ENCODE measurements at places on chromosomes 3 and 15. TPM values are rescaled to one million over a fixed set of nuclear protein-coding genes. Genes with fewer than 3 reads are reported as not detected.

DNA sequence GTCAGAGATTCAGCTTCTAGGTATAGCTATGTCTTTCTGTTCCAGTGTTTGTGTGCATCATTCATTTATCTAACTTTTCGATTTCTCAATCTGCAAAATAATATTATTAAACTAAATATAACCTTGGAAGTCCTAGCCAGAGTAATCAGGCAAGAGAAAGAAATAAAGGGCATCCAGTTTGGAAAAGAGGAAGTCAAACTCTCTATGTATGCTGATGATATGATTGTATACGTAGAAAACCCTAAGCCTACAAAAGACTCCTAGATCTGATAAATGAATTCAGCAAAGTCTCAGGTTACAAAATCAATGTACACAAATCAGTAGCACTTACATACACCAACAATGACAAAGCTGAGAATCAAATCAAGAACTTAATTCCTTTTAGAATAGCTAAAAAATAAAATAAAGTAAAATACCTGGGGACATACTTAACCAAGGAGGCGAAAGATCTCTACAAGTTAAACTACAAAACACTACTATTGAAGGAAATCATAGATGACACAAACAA is 718.2 kb downstream of the NTRK3 start:
- DNase-seq, result no peak

- DNase-seq, result no peak
Observed at GRCh38 chr3:171173736-171174135, 147.2 kb upstream of the SLC2A2 start.

- no peak for DNase-seq
Observed at GRCh38 chr15:74384566-74384880, 17.1 kb upstream of the CYP11A1 start.

DNA sequence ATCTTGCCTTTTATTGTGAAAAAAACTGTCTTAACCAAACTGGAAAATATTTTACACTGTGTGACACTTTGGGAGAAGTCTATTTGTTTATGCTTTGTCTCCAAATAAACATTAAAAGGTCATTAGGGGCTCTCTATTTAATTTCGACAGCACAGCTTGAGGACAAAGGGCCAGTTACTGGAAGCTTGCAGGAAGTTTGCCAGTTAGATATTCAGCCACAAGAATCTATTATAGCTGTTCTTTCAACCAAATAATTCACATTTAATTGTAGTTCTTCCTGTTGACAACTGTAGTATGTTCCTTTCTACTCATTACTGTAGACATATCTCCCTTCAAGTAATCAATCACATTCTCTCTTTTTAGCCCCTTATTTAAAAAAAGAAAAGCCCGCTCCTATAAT is 6.1 kb downstream of the CP start:
- peak; percentile 35 for DNase-seq

GRCh38 chr3:126433105-126433430 is 38.4 kb downstream of the CFAP100 start:
- DNase-seq, result no peak

Gene ZNF774
- total RNA-seq, result 1.7 TPM

Gene PLA2G4E
- total RNA-seq, result not detected

Gene MGA
- total RNA-seq, result 27.7 TPM

Gene SLC38A3
- not detected for total RNA-seq
